Hematopoietic multipotent progenitor cell treated with erythropoietin and hydrocortisone succinate and interleukin-3 and kit ligand, for 4 days (in vitro differentiated cells): ENCODE measurements at places on chromosomes 7 and 10.

GRCh38 chr7:105689067-105689819 is 108.0 kb upstream of the EFCAB10 start:
- DNase-seq: no peak

DNA sequence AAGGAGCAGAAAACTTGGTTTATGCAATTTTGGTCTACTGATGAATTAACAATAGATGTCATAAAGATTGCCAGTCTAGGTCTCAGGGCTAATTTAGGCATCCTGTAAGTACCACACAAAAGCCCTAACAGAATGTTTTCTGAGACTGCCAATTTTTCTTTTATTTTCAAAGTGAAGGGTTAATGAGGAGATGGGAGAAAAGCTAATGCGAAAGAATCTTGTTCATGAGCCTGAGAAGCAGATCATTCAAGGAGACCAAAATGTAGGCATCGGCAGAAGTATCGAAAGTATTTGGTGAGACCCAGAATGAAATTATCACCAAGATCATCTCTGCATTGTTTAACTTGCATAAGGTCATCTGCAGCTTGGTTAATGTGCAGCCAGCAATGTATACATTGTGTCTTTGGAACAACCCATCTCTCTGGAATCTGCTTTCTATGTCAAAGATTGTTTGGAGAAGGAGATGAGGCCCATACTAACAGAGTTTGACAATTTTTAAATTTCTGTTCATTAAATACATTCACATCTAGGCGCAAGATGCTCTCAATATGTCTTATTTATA is 163.3 kb upstream of the GLI3 start:
- no peak for DNase-seq

DNA sequence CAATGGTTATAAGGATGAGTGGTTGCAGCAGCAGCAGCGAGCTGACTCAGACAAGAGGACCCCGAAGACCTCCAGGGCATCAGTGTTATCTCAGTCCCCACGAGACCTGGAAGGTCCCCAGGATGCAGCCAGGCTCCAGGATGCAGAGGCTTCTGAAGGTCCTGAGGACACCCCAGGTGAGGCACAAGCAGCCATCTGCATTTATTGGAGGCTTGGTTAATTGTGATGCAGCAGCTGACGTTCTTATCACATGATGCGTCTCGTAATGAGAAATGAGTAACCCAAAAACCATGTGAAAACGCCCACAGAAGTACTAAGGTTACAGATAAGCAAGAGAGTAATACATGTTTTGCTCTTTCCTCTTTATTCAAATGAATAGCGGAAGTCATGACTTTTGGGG is 17.4 kb downstream of the C7orf57 start:
- no peak for DNase-seq

GRCh38 chr10:31816318-31816717 is 112.3 kb downstream of the ARHGAP12 start:
- DNase-seq: no peak

DNA sequence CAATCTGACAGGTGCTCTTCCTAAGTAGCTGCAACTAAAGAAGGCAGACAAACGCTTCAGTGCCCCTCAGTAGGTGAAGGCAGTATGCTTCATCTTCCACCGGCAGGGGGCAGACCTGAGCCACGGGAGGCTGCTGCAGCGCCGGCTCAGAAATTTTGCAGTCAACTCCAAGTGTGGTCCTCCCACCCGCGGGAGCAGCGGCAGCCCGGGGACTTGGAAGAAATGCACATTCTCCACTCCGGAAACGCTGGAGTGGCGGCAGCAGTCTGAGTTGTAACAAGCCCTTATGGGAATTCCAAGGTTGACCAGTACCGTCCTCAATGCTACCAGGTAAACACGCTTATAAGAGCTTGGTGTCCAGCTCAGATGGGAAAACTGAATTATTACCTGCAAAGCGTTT is 3.4 kb downstream of the IGFBP3 start:
- DNase-seq: peak; percentile 80

GRCh38 chr7:68699090-68699711 is 899.1 kb upstream of the AUTS2 start:
- DNase-seq: no peak

- no peak for DNase-seq
Measured at GRCh38 chr7:152180048-152180447, 154.6 kb downstream of the GALNT11 start.

DNA sequence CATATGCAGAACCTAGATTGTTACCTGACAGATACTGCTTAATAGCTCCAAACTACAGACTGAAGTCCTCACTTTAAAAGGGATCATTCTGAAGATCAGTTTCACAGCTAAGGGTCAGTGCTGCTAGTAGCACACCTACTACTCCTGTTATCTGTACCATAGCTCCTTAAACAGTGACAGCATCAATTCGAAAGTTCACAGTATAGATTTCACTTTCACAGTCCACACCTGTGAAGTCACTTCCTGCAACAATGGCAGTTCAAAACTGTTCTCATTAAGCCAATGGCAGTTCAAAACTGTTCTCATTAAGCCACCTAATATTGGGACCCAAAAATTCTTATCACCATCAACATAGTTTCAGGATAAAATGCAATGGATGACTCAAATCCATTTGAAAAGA is 10.7 kb upstream of the FHIP2A start:
- DNase-seq: no peak

GRCh38 chr10:8052341-8052955 is 2.0 kb upstream of the GATA3 start:
- DNase-seq: no peak

- DNase-seq: no peak
Measured at GRCh38 chr7:2148189-2148588, 84.6 kb downstream of the MAD1L1 start.

GRCh38 chr7:131562941-131563340 is 6.5 kb upstream of the PODXL start:
- DNase-seq: no peak

GRCh38 chr7:56092789-56093531 is at the start of gene PHKG1:
TSS of gene PHKG1 (minus strand) at chr7:56092952. CDS start at chr7:56088941, 4,011 bp downstream.
- DNase-seq: peak; percentile 47

DNA sequence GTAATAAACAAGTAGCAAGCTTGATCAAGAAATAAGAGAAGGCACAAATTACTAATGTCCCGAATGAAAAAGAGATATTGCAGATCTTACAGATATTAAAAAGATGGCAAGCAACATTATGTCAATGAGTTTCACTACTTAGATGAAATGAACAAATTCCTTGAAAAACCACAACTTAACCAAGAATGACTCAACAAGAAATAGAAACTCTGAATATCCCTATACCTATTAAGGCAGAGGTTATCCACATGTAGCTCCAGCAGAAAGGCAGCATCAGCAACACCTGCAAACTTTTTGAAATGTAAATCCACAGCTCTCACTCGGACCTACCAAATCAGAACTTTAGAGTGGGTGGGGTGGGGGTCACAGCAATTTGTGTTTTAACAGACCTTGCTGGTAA is 33.6 kb downstream of the PDE1C start:
- peak; percentile 61 for DNase-seq

- DNase-seq: peak; percentile 9
Measured at GRCh38 chr10:61662794-61663259, at the start of gene CABCOCO1. TSS of gene CABCOCO1 (plus strand) at chr10:61662929. CDS start at chr10:61662973, 44 bp downstream.

DNA sequence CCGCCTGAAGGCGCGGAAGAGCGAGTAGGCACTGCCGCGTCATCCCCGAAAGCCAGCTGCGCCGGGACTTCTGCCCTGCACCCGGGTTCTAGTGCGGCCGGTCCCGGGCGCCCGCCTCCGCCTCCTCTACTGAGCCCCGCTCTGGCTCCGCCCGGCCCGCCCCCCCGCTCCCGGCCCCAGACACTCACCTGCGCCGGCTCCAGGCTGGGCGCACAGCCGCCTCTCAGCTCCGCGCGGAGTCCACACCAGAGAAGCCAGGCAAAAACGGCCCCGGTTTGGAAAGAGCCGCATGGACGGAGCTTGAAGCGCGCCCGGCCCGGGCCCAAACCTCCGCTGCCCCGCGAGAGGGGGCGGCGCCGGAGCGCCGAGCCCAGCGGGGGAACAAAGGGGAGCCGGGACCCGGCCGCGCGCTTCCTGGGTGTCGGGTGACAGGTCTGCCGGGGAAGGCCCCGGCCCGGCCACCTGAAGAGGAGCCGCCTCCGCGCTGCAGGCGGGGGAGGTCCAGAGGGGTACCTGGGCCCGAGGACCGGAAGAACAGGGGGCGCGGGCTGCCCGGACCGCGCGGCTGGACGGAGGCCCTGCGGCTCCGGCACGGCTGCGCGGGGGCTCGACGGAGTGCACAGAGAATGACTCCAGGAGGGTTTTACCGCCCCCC is 168.2 kb downstream of the NRF1 start:
- DNase-seq: no peak

GRCh38 chr7:119996634-119997033 is 276.3 kb upstream of the KCND2 start:
- DNase-seq: no peak

DNA sequence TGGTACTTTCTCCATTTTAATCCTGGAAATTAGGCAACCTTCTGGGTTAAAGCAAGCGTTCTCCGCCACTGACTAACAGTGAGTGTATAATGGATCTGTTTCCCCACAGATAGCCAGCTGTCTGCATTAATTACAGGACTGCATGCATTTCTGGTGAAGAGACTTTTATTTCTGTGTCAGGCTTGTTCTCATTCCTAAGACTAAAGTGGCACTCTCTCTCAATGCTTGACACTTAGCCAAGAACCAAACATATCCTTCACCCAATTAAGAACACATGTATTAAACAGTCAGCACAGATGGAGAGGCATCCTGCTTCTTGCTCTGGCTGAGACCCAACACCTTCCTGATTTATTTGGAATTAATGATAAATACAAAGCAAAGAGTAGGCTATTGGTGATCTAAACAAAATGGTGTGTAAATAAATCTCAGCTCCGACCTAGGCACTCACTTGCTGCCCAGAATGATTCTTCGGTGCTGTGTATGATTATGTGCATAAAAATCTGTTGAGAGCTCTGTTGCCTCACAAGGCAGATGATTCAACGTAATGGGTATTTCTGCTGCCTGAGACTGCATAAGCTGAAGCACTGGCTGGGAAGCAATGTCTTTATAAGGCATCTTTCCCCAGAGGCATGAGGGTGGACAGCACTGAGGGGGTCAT is 16.8 kb downstream of the CALU start:
- no peak for DNase-seq
